8988T (cell line): ENCODE measurements at places on chromosomes 5 and 9.

GRCh38 chr5:134545070-134545868 is 19.8 kb downstream of the JADE2 start:
- no peak for DNase-seq

DNA sequence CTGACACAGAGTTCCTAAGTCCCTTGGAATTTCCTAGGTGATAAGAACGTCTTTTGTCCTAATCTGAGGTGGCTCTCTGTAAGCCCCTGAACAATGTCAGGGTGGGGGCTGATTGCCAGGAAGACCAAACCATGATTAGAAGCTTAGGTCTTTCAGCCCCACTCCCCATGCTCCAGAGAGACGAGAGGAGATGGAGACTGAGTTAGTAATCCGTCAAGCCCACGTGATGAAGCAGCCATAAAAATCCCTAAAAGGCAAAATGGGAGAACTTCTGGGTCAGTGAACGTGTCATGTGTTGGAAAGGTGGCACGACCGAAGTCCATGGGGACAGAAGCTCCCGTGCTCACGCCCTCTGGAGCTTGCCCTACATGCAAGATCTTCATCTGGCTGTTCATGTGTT is 85.6 kb downstream of the RAD23B start:
- no peak for DNase-seq

DNA sequence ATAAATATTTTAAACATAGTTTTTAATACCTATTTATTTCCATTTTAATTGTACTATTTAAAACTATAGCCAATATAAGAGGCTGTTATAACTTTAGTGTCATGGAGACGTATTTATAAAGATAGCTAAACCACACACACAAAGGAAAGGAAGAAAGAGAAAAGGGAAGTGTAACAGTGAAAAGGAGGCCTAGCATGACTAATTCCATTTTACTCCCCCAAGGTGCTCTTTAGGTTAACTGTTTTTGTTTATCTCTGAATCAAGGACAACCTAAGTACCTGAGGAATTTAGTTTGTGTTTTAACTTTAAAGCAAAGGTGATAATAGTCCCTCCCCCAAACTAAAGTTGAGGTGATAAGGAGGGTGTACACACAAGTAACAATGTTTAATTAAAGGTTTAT is 1188.9 kb upstream of the C9orf72 start:
- DNase-seq: no peak

GRCh38 chr9:15965246-15965745 is 412.5 kb downstream of the CCDC171 start:
- DNase-seq: no peak

DNA sequence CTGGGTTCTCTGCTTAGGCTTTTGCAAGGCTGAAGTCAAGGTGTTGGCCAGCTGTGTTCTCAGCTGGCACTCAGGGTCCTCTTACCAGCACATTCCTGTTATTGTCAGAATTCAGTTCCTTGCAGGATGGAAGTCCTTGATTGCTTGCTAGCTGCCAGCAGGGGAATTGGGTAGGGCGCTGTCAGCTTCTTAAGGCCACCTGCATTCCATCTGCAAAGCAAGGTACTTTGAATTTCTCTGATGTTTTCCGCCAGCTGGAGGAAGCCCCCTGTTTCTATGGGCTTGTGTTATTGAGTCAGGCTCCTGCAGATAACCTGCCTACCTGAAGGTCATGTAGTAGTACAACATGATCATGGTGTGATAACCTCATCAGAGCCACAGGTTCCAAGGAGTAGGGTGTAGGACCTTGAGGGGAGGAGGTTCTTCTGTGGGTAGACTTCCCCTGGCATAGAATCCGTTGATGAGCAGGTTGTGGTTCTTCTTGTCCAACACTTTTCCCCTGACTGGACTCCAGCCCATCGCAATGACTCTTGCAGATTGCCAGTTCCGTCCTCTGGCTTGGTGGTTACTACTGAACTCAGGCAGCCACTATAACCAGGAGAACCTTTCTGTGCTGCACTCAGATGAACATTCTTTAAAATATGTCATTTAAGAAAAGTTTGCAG is 6.8 kb downstream of the TENT4A start:
- no peak for DNase-seq

DNA sequence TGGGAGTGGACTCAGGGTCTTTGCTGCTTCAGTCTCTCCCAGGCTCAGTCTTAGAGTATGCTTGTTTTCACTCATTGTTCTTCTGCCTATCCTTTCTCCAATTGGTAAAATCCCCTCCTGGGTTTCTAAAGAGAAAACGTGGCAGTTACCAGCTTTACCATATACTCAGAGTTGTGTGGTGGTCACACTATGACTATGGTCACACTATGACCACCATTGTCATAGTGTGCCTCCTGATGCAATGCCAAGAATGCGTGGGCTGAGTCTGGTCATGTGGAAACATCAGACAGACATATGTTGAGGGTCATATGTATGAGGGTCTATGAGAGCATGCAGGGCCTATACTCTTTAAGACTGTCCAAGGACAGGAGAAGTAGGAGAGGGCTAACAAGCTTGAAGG is 326.5 kb upstream of the PRR16 start:
- no peak for DNase-seq

DNA sequence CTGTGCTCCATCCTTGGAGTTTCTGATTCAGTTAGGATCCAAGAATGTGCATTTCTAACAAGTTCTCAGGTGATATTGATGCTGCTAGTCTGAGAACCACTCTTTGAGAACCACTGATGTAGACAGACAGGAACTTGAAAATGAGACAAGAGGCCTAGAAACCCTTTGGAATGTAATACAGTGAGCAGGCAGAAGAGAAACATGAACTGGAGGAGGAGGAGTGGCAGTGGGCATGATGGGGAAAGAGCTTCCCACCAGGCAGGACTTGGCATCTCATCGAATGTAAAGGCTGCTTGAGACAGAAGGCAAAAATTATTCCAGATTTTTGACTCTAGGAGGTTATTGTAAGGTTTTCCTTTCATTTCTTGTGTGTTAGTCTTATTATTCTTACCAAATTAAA is 295.8 kb upstream of the SGCD start:
- no peak for DNase-seq

GRCh38 chr9:105290418-105290817 is 46.0 kb downstream of the SLC44A1 start:
- no peak for DNase-seq

- DNase-seq: no peak
These were observed 145.3 kb downstream of the CDH9 start for GRCh38 chr5:26893078-26893477.

- DNase-seq: no peak
These were observed 7.7 kb downstream of the ERMP1 start for GRCh38 chr9:5825223-5825622.

DNA sequence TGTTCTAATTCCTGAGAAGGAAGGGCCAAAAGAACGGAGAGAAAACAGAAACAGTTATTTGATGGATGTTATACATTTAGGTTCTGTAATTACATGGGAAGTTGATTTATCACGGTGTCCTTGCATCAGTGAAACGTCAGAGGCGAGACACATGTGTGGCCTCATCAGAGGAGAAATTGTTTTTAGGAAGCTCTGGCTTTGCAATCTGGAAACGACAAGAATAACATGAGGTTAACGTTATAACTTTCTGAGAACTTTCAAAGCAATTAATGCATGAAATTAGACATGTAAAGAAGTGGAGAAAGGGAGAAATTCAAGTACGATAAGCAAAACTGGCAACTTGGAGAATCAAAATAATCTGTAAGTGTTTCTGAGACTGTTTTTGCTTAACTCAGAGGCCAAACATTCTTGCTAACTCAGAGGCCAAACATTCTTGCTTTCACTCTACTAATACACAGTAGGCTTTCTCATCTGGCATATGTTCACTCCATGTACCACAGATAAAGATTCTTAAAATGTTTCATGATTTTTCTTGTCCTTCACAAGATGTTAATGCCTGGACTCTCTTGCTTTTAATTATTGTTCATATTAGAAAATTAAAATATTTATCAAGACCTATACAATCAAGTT is 933.0 kb downstream of the TLE4 start:
- no peak for DNase-seq

DNA sequence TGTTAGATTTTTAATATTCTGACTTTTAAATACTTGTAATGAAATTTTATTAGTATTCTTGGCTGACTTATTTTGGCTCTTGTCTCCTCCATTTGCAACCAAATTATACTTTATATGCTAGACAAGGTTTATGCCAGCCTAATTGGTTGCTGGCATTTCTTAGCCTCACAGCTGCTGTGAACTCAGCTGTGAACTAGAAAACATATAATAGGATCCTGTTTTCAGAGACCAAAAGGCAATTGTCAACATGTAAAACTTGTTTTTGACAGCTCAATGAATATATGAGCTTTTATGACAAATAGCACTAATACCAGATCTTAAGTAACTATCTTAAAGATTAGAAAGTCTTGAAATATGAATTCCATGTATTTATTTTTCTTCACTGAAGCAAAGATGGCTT is 25.9 kb downstream of the KIF2A start:
- no peak for DNase-seq

- DNase-seq: no peak
These were observed 152.7 kb downstream of the FSTL4 start for GRCh38 chr5:133459474-133460160.

DNA sequence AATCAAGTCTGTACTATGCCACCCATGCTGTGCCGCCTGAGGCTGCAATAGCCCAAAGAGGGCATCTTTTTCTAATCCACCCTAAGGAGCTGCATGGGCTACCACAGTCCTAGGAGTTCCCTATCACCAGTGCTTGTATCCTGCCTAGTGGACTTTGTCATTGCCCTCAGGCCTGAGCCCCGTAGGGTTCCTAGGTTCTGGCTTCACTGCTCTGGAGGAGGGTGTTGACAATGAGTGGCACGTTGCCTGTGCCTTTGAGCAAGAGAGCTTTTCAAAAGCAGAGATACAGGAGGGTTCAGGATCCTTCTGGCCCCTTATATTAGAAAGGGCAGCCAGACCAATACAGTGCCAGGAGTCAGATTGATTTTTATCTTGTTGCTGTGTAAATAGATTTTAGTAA is 93.0 kb downstream of the PRDM6 start:
- DNase-seq: no peak

GRCh38 chr9:23073136-23073535 is 626.5 kb downstream of the DMRTA1 start:
- DNase-seq: no peak
